ENCODE measurements at places on chromosomes 3 and 15.

- no peak for DNase-seq
Measured at GRCh38 chr3:116007000-116007399, 383.7 kb downstream of the GAP43 start.

DNA sequence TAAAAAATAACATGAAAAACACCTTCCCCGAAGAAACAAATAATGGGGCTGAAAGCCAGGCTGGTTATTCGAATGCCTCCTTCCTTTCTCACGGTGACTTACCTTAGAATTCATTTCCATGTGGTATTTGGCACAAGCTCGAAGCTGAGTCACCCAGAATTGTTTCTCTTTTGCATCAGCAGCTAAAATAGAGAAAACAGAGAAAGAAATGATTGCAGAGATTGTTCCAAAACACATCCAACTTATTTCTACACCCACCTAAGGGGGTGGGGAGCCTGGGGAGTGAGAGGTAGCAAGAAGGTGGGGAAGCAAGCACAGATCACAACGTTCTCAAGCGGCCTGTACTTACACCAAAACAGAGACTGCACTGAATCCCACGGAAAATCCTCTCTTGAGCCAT lies 104.7 kb downstream of the OSBPL10 start:
- no peak for DNase-seq

DNA sequence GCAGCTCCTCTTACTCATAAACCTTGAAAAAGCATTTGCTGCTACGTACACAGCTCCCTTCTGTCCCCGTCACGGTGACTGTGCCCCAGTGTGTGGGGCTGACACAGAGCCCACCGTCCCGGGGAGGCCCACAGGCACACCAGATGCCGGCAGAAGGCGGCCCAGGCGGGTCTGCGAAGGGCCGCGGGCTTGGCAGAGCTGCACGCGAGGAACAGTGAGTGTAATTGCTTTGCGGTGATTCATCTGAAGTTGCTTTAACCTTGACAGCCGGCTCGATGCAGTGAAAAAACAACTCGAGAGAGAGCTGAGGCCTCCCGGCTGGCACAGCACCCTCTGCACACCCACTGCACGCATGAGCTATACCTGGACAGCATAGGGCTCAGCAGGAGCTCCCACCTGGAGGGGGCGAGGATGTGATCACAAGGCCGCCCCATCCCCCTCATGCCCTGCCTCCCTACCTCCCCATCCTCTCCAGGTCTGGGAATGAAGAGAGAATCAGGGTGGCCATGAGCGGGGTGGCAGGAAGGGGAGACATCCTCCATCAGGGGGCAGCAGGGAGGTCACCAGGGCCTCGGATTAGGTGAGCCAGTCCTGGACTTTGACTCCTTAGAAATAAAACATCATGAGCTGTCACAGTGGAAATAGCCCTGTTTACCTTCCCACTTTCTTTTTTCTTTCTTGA lies 172.7 kb downstream of the MEGF11 start:
- DNase-seq: no peak

DNA sequence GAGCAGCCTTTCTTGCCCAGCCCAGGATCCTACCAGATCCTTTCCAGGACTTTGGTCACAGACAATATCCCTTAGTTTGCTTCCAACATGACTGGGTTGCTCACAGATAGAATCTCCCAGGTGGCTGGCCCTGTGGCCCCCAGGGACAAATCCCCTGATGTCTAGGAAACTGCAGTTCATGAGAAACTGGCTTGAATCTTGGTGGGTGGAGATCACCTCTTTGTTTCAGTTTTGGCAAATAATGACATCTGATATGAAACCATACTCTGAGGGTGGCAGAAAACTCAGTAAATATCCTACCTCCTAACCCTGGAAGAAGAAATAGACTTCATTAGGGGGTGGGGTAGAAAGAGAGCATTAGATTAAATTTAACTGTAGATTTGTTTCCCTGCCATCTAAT lies 44.1 kb upstream of the PFN2 start:
- DNase-seq: no peak

Measured in suppressor macrophage (primary cell).